Activated T-helper 2 cell treated with anti-CD3 and anti-CD28 coated beads, Interferon-gamma antibody, Interleukin-2, Interleukin-4, amounts not matched to agents 10 μg/mL and 5 μg/mL and 100 μg/mL, durations not matched to agents 14 hours and 24 hours and 36 hours (primary cell): ENCODE measurements at places on chromosomes 5 and 9.

DNA sequence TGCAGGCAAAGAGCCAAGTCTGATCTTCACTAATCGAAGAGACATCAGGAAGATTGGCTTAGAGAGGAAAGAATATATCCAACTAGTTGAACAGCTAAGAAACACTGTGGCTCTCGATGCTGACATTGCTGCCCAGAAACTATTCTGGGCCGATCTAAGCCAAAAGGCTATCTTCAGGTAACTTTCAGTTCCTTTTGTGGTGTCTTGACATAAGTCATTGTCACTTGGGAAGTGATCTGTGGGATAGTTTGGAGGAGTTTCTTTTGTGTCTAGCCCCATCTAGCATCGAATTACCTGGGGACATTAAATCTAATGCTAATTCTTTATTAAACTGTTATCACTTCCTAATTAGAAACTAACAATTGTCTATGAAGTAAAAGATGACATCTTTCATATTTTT lies 24.0 kb downstream of the VLDLR start:
- DNase-seq: no peak

- no peak for DNase-seq
These were observed 138.6 kb downstream of the TRIO start for GRCh38 chr5:14281746-14282181.

- no peak for DNase-seq
These were observed 3.5 kb downstream of the NRG2 start for GRCh38 chr5:140039561-140039960.

DNA sequence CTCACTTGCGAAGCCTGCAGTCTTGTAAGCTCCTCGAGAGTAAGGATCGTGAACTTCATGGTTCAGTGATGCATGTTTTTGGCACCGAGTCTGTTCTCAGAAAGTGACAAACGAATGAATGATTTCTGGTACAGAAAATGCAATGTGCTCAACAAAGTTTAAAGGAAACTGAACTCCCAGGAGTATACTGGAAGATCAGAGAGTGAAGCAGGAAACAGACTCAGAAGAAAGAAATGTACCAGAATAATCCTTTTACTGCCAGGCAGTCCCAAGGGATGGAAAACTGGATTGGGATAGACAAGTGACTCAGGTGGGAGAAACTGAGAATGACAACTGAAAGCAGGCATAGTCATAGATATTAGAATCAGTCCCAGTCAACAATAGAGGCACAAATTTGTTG lies 420.6 kb downstream of the CTNND2 start:
- DNase-seq: no peak
